Natural killer cell treated with Interleukin-12 subunit alpha and Interleukin-12 subunit beta and Interleukin-15 and Interleukin-18, amount 100 ng/mL, for 72 hours (primary cell): ENCODE measurements at places on chromosomes 3 and 15. TPM values are rescaled to one million over a fixed set of nuclear protein-coding genes. Genes with fewer than 3 reads are reported as not detected.

Gene PLSCR5
- not detected for total RNA-seq

Gene ZNF80
- not detected for total RNA-seq

Gene FAM107A
- total RNA-seq = not detected

Gene MBD4
- total RNA-seq = 72.6 TPM

Gene LARP6
- not detected for total RNA-seq

Gene GREM1
- total RNA-seq = 0.03 TPM

Gene HYKK
- total RNA-seq = 0.50 TPM

Gene RTP1
- not detected for total RNA-seq

Gene ZNF774
- 1.3 TPM for total RNA-seq

Gene MST1
- 4.2 TPM for total RNA-seq

Gene SPTSSB
- total RNA-seq = not detected

Gene ETV5
- total RNA-seq = 61.6 TPM

Gene FGD5
- total RNA-seq = not detected

Gene ALPK3
- 0.43 TPM for total RNA-seq

Gene CDHR4
- total RNA-seq = not detected

Gene SOX14
- not detected for total RNA-seq

Gene FILIP1L
- total RNA-seq = 0.19 TPM

Gene MOBP
- not detected for total RNA-seq

Gene CLDN18
- total RNA-seq = not detected
